NCI-H524 treated with DMSO at 0.1 percent for 48 hours (cell line): ENCODE measurements at places on chromosomes 7 and 10.

GRCh38 chr7:94375691-94376090 lies 19.0 kb upstream of the COL1A2 start:
- DNase-seq = no peak

GRCh38 chr7:24025765-24026164 lies 258.2 kb upstream of the NPY start:
- DNase-seq = no peak

- no peak for DNase-seq
Observed at GRCh38 chr7:47635091-47636080, 53.5 kb upstream of the TNS3 start.

GRCh38 chr10:93816123-93816747 lies 58.5 kb downstream of the LGI1 start:
- no peak for DNase-seq

- DNase-seq = no peak
Observed at GRCh38 chr10:29102636-29103035, 186.2 kb upstream of the LYZL1 start.

DNA sequence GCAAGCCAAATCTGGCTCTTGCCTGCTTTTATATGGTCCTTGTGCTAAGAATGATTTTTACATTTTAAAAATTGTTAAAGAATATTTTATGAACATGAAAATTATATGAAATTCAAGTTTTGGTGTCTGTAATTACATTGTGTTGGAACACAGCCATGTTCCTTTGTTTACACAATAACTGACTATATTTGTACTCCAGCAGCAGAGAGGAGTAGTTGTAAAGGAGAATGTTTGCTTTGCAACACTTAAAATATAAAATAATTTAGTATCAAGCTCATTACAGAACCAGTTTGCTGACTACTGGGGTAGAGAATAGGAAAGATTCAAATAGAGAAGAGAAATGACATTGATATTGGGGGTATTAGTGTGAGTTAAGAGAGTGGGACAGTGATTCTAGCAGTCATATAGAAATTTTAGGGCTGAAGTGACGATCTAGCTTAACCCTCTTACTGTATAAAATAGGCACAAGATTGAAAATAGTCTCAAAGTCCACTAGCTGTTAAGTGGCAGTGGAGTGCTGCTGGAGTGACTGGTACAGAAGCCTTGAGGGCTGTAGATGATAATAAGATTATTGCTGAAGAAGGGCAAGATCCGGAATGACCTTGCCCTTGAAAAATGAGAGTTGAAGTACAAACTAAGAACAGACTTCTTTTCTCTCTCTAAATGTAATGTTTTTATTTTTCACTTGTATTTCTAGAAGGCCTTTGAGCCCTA lies 28.2 kb downstream of the SGPL1 start:
- no peak for DNase-seq

DNA sequence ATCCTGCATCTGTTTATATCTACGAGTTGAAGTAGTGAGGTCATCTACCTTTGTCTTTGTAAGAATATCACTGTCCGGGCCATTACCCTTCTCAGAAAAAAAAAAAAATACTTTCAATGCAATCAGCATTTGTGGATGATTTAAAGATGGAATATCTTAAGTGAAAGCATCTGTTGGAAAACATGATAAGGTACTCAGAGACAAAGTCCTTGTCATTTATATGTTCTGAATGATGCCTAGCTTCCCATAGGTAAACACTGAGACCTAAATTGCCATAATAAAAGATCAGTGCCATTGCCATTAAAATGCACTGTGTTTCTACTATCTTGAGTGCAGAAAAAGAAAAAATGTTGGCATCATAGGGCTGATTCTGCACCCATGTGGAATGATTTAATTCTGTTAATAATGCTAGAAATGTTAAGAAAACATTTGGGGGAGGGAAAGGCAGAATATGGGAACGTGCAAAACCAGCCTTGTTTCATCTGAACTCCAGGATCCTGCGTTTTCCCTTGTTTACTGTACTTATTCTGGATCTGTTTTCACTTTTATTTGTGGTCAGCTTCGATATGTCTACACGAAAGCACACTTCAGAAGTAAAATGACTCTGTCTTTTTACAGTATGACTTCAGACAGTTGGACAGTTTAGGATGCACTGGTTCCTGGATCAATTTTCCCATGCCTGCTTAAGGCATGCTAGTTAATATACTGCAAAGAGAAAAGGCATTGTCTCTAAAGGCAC lies 669.8 kb downstream of the SUGCT start:
- DNase-seq = no peak
